KG1 (cell line): ENCODE measurements at places on chromosomes 16 and 17.

- DNase-seq = no peak
Measured at GRCh38 chr17:77424585-77425344, 284.0 kb downstream of the SEC14L1 start.

DNA sequence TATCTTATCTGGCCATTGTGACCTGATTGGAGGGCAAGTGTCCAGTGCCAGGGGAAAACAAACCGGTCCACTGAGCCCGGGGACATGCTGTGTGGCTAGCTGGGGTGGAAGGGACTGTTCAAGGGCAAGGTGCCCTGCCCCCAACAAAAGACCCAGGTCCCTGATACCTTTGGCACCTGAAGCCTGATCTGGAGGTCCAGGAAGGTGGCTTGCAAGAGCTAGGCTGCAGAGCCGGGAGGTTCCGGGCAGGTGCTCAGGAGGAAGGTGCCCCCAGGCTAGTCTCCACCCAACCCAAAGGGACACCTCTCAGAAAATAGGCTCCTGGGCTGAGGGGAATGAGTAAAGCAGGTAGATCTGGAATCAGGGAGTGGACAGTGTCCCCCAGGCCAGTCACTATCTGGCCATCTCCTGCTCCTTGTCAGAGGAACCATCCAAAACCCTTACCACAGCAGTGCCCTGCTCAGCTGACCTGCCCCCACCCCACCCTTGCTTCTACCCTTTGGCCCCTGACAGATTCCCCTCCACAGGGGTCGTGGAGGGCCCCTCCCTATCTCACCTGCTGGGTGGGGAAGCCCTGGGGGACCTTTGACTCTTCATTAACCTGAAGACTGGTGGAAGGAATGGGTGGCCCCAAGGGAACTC lies 6.2 kb downstream of the NAT9 start:
- no peak for DNase-seq

DNA sequence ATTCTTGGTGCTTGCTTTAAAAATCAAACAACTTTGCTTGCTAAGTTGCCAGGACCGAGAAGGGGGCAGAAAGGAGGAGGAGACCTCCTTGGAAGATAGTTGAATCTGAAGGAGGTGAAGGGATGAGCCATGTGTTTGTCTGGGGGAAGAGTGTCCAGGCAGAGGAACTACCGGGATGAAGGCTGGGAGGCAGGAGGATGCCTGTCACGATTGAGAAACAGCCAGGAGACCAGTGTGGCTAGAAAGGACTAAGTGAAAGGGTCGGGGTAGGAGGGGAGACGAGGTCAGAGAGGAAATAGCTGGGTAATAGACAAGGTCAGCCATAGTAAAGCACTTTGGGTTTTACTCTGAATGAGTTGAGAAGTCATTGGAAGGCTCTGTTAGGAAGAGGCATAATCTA lies 38.9 kb upstream of the CSNK2A2 start:
- no peak for DNase-seq

DNA sequence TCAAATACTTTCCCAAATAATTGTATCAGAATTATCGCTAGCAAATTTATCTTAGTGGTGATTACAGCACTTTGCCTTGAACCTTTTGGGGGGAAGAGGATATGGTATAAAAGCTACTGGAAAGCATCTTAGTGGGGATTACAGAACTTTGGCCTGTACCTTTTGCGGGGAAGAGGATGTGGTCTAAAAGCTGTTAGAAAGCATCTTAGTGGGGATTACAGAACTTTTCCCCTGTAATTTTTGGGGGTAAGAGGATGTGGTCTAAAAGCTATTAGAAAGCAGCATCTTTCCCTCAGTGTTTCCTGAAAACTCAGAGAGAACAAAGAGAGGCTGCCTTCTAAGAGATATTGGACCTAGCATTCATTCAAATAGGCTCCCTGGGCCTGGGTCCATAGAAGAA lies 4.1 kb downstream of the SLFN12 start:
- DNase-seq = no peak

DNA sequence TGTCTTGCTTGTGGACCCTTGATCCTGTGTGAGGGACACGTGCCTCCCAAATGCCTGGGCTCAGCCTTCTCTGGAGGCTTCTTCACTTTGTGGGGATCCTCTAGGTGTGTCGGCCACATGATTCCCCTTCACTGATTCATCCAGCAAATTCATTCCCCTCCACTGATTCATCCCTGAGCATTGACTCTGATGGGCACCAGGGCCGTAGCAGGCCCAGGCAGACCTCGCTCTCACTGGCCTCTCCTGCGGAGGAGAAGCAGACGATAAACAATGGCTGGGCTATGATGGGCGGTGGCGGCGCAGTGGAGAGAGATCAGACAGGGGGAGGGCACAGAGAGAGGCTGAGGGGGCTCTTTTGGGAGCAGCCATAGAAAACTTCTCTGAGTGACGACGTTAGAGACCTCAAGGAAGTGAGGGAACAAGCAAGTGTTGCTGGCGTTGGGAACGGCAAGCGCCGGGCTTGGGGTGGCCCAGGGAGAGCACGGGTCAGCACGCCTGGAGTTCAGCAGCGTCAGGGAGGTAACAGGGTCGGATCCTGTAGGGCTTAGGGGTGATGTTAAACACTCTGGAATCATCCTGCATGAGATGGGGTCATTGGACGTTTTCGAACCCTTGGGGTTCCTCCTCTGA lies 17.5 kb upstream of the RPTOR start:
- DNase-seq = no peak

DNA sequence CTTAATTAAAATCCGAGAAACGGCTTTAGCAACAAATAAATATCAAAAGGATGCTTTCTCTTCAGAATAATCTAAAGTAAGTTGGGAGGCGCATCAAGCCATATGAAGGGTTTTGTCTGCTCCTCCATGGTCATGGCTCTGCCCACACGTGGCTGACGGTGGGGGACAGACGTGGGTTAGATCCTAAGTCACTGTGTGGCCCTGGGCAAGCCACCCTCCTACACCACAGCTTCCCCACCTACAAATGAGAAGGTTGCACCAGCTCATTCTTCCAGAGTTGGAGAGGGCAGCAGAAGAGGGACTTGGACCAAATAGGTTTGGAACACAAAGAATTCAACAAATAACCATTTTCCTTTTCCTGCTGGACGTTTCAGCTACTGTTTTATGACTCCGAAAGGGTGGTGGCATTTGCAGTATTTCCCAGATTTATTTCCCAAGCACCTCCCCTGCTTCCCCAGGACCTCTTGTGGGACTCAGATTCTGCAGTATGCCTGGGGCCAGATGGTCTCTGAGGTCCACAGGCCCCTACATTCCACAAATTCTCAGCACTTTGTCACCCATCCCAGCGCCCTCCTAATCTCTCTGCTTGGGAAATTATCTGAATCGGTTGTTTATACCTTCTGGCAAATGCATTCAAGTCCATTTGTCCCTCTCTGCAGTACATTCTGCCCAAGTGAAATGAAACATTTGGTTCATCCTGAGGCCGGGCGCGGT lies 17.8 kb downstream of the LRRC75A start:
- no peak for DNase-seq
